ENCODE measurements at places on chromosomes 2 and 18.

DNA sequence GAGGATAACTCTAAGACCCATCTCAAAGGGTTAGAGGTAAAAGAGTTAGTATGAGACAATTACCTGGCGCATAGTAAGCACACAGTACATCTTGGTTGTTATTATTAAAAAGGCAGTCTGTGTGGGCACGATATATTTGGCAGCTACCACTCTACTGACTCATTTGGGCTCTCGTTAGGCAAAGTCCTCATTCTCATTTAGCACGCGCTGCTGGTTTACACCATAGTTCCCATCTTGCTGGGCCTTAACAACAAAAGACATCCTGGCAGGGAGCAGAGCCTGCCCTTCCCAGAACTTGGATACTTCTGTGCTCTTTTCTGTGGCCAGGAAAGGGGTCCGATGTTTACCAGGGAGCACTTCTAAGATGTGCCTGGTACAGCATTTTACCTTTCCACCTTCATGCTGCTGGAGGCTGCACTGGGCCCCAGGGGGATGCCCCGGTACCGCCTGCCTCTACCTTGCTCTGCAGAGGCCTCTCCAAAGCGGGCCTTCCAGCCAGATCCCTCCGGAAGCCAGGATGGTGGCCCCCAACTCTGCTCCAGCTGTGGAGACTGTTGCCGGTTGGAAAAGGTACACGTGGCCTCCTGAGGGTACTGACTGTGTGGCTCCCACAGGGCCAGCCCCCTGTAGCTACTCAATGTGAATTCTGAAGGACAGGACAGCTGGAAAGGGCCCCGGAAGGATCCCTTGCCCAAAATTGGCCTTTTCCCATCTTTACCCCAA, 15.0 kb downstream of the GLI2 start:
- no peak for DNase-seq

GRCh38 chr2:238145851-238146250, 7.4 kb downstream of the KLHL30 start:
- no peak for DNase-seq

GRCh38 chr18:31684279-31685096, at the start of gene B4GALT6:
Gene B4GALT6 (minus strand): TSS chr18:31684581. CDS start chr18:31684426, 155 bp downstream.
- peak; percentile 82 for DNase-seq

- no peak for DNase-seq
These were observed 116.3 kb downstream of the TTC32 start for GRCh38 chr2:19785447-19785846.

- no peak for DNase-seq
These were observed 720.3 kb downstream of the GALR1 start for GRCh38 chr18:77969972-77970371.

DNA sequence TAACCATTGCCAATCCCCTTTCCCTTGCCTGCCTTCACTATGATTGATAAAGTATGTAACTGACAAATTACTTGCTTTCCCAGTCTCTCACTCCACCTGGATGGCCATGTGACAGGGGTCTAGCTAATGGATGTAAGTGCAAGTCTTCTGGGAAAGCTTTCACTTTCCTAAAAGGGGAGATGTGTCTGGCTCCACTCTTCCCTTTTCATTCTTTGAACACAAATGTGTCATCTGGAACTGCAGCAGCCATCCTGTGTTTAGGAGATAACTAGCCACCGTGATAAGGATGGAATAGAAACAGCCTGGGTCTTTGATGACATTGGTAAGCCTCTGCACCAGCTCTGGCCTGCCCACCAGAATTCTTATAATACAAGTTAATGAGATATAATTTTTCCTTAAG, 38.2 kb downstream of the SNRPD1 start:
- DNase-seq: no peak

DNA sequence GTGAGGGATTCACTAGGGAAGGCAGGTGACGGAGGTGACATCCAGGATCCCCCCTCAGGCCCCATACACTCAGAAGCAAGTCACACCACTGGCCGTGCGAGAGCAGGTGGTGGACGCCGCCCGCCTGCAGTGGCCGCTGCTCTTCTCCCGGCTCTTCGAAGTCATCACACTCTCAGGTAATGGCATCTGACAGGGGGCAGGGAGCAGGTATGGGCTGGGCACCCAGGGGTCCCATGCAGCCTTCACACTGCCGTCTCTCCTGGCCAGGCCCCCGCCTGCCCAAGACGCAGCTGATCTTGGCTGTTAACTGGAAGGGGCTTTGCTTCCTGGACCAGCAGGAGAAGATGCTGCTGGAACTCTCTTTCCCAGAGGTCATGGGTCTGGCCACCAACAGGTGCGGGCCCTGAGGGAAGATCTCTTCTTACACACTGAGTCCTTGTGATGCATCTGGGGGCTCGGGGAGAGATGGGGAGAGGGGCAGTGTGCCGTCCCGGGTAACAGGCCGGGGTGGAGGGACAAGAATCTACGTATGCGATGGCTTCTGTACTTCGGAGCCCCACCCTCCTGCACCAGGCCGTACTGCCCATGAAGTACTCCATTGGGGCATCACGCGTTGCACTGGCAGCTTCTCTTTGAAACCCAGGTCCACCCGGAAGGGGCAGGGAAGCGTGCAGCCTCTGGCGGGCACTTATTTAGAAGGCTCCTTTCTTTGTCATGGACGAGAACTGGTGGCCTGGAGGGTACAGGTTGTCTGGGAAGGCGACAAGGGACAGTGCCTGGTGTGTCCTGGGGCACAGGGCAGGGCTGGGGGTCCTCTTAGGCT, 18.8 kb upstream of the GPR17 start:
- no peak for DNase-seq

- DNase-seq: no peak
These were observed 58.1 kb downstream of the PXDN start for GRCh38 chr2:1685957-1686783.

- no peak for DNase-seq
These were observed 9.0 kb downstream of the DGUOK start for GRCh38 chr2:73935641-73936040.

DNA sequence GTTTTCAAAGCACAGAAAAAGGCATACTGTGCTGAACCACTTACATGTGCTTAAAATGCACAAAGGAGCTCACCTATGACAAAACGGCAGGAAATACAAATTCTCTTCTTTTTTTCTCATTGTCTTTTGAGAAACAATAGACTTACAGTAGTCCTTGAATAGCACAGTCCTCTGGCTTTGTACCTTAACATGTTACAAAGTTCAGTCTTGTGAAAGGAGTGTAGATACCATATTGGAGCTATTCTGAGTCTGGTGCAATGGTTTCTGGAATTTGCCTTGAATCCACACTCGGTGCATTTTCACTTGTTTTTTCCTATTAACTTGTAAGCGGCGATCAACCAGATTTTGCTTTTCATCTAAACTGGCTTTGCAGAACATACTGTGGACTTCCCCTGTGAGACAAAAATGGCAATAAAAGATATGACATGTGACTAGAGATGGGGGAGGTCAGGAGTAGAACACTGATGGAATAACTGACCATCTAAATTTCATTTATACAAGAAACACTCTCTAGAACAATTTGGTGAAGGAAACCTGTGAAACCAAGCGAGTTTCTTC, 109.7 kb downstream of the METTL8 start:
- no peak for DNase-seq

DNA sequence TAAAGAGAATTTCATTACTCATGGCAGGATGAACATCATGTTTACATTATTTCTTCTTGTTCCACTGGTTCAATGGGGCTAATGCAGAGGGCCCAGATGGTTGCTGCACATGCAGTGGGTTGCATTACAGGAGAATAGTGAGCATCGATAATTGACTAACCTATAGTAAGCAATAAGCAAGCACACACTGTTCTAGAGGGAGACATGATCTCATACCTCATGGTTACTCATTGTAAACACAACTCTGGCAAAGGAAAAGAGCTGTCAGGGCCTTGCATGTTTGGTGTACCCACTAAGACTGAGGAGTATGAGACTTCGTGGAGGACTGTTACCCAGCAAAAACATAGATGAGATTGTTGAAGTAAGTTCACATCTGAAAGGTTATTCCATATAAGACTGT, 885.6 kb upstream of the VRK2 start:
- DNase-seq: no peak

GRCh38 chr2:141946016-141946415, 184.8 kb downstream of the LRP1B start:
- no peak for DNase-seq

DNA sequence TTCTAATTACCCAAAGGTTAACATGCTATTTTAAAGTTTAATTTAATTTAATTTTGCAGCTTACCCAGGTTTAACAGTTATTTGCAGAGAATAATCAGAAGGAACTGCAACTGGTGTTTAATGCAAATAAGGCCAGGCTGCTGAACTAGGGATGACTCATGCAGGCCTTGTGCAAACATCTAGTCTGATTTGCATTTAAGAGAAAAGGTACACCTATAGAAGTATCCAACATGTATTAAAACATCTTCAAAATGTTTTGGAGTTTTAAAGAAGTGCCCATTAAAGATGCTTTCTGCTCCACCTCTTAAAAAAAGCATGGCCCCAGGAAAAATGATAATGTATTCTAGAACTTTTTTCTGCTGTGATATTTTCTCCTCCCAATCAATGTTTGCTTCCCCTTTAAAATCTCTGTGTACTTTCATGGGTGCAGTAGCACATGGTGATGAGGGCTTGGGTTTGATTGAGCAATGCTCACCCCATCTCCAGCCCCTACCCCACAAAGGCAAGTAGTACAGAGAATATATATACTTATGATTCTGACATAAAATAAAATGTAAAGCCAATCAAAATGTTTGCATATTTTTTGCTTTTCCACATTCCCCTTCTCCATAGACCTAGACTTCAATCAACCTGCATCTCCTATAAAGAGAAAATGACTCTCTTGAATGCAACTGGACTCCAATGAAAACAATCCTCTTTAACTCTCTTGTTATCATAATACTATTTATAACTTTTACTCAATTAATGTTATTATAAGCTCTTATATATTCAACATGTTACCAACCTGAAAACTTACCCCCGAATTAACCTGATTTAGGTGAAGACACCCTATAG, 54.1 kb downstream of the ATP8B1 start:
- DNase-seq: peak; percentile 41

GRCh38 chr2:202042444-202042843, 8.8 kb downstream of the FZD7 start:
- DNase-seq: no peak

DNA sequence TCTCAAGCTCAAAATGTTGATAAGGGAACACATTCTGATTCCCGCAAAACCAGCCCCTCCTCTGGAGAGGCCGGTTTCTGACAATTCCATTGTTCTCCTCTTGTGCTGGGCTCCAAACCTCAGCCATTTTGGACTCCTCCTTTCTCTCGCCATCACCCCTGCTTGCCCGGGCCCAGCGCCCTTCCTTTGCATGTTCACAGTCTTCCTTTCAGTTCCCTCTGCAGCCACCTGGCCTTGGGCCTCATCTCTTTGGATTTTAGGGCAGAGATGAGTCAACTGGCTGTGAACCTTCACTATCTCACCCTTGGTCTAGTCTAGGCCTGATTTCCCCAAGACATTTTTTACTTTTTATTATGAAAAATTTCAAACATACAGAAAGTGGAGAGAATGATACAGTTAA, 155.9 kb upstream of the MAP3K20 start:
- no peak for DNase-seq

DNA sequence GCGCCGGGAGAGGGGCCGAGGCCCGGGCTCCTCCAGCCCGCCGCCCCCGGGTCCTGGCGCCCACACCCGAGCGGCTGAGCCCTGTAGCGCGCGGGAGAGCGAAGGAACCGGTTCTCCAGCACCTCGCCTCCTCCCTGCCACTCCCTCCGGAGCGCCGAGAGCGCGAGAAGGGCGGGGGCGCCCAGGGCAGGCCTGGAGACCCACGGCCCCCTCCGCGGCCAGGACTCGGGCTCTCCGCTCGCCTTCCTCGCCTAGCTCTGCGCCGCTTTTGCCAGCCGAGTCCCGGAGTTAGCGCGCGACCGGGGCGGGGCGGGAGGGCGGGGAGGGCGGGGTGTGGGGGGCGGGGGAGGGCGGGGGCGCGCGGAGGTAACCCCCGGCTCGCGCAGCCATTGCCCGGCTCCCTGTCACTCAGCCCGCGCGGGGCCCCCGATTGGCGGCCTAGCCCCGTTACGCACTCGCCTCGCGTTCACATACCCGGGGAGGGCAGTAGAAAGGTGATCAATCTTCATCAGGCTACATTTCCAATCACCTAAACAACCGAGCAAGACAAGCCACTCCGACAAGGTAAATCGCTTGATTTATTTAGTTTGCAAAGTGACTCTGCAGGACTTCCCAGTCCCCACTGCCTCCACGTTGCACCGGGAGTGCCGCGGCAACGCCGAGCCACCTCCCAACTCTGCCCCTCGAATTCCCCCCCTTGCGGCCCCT, at the start of gene OTX1:
Gene OTX1, plus strand, starts transcription at position 497 of the 708 bp plus-strand sequence. CDS start 2,161 bp downstream, outside the sequence.
- DNase-seq: peak; percentile 94

GRCh38 chr2:237429753-237430152, 15.8 kb upstream of the COL6A3 start:
- no peak for DNase-seq

DNA sequence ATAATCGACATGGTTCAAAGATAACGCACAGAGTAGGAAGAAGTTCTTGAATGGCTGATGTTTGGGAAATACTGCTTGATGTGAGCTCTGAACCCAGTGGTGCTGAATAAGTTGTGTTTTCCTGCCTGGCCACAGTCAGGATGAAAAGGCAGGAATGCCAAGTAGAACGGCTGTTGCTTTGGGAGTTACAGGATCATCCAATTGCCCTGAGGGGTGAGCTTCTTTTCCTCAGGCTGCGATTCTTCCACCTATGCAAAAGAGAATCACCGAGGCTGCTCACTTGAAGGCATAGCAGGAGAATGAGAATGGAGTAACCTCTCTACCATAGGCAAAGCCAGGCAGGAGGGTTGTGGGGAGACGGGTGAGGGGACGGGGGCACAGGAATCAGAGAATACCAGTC, 14.4 kb upstream of the IGFBP2 start:
- no peak for DNase-seq

GRCh38 chr2:2739231-2739795, 408.2 kb upstream of the MYT1L start:
- no peak for DNase-seq

GRCh38 chr2:104448661-104449440, 405.1 kb upstream of the POU3F3 start:
- no peak for DNase-seq

GRCh38 chr2:27194538-27195354, 17.1 kb upstream of the ATRAID start:
- DNase-seq: no peak

- DNase-seq: no peak
These were observed 69.4 kb upstream of the COPS8 start for GRCh38 chr2:237016121-237016915.

DNA sequence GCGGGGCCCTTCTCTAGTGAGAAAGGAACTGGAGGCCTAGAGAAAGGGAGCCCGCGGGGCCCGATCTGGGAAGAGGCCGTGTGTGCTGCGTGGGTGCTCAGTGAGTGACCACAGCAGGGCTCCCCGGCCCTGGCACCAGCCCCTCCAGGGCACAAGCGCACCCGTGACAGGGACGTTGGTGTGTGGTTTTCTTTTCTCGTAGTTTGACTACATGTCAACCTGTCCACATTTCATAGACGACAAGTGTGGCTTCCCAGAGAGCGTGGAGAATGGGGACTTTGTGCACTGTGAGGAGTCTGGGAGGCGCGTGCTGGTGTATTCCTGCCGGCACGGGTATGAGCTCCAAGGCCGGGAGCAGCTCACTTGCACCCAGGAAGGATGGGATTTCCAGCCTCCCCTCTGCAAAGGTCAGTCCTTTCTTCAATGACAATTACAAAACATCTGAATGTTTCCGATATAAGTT, 83.1 kb downstream of the TPO start:
- DNase-seq: no peak
